ENCODE measurements at places on chromosomes 12 and 14.

DNA sequence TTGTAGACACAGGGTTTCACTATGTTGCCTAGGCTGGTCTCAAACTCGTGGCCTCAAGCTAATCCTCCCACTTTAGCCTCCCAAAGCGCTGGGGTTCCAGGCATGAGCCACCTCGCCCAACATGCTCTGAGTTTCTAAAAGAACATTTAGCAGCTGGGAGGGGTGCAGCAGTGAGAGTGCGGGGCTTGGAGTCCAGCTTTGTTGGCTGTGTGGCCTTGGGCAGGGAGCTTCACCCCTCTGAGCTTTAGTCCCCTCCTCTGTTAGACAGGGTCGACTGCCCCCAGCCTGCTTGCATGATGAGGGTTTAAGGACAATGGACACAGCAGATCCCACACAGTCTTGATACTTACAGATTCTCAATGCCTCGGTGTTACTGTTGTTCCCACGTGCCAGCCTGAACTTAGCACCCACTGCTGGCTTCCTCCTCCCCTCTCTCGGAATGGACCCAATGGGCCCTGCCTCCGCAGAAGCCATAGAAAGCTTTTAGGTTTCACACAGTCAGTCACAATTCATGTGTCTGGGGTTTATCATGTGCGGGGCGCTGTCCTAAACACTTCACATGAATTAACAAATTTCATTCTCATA is 54.6 kb downstream of the PSMA6 start:
- no peak for DNase-seq

DNA sequence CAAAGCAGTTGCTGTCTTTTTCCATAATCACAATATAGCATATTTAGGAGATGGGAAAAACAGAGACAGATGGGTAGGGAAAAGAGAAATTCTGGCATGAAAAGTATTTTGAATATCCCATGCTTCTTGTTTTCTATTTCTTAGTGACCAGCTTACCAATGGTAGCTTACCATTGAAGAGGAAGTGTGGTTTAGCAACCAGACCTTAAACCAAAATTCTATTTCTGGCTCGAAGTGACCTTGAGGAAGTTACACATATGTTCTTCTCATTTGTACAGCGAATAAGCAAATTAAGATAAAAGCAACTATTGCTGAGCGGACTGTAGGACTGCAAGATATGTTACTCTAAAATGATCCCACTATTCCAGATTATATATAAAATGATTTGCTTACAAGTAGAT is 82.9 kb downstream of the FGD4 start:
- DNase-seq: no peak

- no peak for DNase-seq
Measured at GRCh38 chr14:71863049-71863448, 69.2 kb upstream of the RGS6 start.

DNA sequence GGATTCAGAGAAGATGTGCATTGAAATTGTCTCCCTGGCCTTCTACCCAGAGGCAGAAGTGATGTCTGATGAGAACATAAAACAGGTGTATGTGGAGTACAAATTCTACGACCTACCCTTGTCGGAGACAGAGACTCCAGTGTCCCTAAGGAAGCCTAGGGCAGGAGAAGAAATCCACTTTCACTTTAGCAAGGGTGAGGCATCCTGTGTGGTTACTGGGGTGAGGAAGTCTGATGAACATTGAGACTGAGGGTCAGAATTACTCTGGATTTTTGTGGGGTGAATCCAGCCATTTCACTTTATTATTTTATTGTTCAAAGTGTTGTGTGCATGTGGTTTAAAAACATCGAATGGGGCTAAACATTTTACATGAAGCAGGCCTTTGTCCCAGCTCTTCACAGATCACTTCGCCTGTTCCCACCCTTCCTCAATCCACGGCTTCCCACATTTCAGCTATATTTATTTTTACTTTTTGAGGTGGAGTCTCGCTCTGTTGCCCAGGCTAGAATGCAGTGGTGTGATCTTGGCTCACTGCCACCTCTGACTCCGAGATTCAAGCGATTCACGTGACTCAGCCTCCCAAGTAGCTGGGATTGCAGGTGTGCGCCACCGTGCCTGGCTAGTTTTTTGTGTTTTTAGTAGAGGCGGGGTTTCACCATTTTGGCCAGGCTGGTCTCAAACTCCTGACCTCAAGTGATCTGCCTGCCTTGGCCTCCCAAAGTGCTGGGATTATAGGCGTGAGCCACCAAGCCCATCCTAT is 40.6 kb downstream of the SUPT16H start:
- DNase-seq: no peak

DNA sequence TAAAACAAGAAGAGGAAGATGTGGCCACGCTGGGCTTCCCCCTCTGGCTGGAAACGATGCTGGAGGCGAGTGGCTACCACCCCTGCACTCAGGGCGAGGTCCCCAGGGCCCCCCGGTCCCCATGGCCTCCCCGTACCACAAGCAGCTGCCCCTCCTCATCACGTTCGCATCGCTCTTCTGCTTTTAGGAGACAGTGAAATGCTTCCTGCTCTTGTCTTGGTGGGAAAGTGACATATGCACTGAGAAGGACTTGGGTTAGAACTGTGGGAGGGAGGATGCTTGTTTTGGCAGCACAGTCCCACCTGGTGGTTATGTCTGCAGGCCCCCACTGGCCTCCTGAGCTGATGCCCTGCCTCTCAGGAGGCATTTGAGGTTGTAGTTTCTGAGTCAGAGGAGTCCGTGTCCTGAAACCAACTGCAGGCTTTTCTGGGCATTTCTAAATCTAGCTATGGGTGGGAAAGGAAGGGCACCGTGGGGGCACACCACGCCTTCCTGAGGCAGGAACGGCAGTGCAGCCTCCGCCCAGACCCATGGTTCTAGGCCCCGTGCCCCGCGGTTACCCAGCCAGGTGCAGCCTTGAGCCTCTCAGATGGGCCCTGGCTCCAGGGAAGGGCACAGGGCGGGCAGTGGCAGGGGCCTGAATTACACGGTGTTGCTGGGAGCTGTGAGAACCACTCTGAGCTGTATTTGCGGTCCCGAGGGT is 139.3 kb downstream of the ADGRD1 start:
- DNase-seq: peak; percentile 13

- DNase-seq: no peak
Measured at GRCh38 chr12:3614806-3615466, 123.9 kb downstream of the PRMT8 start.

- DNase-seq: no peak
Measured at GRCh38 chr14:96629558-96630222, 127.5 kb downstream of the PAPOLA start.

All from CD4-positive, alpha-beta T cell treated with Interferon alpha-2 for 1 hour (primary cell).